ENCODE measurements at places on chromosomes 3 and 15.

- no peak for DNase-seq
Observed at GRCh38 chr3:121748680-121749275, 763 bp downstream of the GOLGB1 start.

GRCh38 chr3:116971531-116971930 is 262.0 kb downstream of the TUSC7 start:
- no peak for DNase-seq

DNA sequence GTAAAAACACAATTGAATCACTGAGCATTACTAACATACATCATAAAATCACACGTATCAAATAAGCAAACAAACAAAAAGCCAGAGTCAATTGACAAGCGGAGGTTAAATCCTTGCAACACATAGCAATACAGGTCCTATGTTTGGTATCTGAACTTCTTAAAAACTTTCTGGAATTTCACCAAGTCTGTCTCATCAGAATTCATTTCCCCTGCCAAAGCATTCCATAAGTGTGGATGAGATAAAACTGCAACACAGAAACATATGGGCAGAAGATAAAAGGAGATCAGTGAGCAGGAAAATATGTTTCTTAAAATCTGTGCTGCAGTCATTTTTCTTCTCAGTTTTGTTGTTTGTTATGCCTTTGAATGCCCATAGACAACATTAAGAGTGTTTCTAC is 1155.5 kb downstream of the TBL1XR1 start:
- DNase-seq = no peak

GRCh38 chr3:184656829-184657681 is 54.8 kb downstream of the MAGEF1 start:
- DNase-seq = no peak

DNA sequence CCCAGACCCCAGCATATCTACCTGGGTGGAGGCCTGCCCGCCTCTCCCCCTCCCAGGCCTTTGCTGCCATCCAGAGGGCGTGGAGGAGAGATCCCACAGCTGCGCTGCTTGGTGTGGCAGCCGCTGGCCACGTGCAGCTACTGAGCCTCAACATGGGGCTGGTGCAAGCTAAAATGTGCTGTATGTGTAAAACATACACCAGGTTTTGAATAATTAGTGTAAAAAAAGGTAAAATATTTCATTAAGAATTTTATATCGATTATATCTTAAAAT is 95.8 kb downstream of the SEC22A start:
- DNase-seq = peak; percentile 14

GRCh38 chr3:127307112-127307835 is 19.4 kb upstream of the PRR20G start:
- no peak for DNase-seq

DNA sequence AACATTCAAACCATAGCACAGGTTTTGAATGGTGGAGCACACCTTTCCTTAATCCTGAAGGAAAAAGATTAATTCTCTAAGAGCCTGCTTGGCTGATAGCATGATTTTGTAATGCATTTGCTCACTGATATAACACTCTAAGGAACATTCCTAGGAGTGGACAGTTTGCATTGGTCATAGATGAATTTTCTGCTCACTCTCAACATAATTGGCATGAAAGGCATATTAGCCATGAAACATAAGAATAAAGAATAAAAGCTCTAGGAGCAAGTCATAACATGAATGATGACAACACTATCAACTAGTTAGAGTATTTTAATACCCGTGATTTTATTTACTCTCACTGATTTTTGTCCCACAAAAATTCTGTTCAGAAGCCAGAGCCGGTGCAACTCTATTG is 34.3 kb upstream of the LRTM1 start:
- no peak for DNase-seq

- no peak for DNase-seq
Observed at GRCh38 chr3:126680667-126681055, 23.4 kb upstream of the CHCHD6 start.

GRCh38 chr3:132209855-132210254 is 107.4 kb upstream of the ACP3 start:
- DNase-seq = no peak

DNA sequence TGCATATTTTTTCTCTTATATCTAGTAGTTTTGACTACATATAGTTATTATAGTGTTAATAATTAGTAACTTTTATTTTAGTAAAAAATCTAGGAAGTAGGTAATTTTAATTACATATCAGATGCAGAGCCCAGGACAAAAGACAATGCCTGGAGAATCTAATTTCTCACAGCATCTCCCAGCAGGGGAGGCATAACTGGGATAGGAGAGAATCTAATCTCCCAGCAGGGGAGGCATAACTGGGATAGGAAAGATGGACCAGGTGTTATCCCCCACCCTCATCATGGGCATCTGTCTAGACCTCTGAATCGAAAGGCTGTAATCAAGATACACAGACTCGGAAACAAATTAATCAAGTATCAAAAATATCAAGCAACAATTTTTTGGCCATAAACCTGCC is 58.2 kb downstream of the OSTN start:
- no peak for DNase-seq

- DNase-seq = no peak
Observed at GRCh38 chr15:92893200-92893599, 6.9 kb upstream of the CHD2 start.

DNA sequence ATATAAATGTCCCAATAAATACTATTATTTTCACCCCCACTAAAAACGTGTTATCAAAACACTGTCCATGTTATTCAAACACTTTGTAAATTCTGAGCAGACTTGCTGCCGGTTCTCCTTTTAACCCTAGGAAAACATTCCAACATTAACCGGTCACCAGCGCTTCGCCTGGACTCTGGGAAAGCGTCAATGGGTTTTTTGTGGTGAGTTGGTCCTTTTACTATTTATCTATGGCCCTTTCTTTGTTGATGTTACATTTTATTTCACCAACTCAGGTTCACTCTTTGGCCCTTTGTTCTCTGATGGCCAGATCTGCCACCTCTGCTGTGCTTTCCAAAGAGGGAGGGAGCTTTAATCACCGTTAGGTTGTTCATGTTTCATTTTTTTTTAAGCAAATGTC is 4.1 kb upstream of the EOMES start:
- DNase-seq = no peak

- no peak for DNase-seq
Observed at GRCh38 chr3:55288657-55289056, 198.4 kb downstream of the WNT5A start.

GRCh38 chr3:87062685-87063084 is 71.7 kb upstream of the VGLL3 start:
- no peak for DNase-seq

DNA sequence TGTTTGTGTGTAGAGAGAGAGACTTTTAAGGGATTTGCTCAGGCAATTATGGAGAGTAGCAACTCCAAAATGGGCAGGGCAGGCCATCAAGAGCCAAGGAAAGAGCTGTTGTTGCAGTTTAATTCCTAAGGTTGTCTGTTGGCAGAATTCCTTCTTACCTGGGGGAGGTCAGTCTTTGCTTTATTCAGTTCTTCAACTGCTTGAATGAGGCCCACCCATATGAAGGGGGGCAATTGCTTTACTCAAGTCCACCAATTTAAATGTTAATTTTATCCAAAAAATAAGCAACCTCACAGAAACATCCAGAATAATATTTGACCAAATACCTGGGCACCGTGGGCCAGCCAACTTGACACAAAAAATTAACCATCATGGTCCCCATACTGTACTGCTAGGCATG is 137.7 kb upstream of the KLHL25 start:
- DNase-seq = no peak

- no peak for DNase-seq
Observed at GRCh38 chr3:69409831-69410230, 23.9 kb upstream of the FRMD4B start.

DNA sequence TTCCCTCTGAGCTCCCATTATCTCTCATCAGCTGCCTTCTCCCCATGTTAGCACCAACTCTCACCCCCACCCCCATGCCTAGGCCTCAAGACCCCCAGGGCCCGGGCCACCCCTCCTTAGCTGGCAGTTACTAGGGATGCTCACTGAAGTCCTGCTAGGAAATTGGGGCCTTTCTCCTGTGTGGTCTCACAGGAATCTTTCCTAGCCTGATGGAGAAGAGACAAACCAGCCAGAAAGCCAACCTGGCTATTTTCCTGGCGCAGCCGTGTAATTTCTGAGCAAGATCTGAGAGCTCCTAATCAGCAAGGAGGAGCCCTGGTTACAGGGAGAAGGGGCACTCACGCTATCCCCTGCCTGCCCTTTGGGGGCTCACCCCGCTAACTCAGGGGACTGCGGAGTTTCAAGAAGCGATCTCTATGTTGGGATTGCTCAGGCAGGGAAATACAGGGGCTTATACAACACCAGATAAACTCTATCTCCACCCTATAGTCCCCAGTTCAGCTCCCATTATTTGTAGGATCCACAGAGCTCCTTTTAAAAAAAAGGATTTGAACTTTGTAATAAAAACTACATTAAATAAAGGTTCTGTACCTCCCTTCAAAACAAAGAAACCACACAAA is 25.2 kb downstream of the NR2F2 start:
- DNase-seq = no peak

- DNase-seq = no peak
Observed at GRCh38 chr3:122167630-122168029, 15.8 kb upstream of the CASR start.

GRCh38 chr3:107683447-107683846 is 160.7 kb downstream of the BBX start:
- DNase-seq = no peak

GRCh38 chr15:36688310-36689011 is 109.0 kb downstream of the CDIN1 start:
- no peak for DNase-seq

- no peak for DNase-seq
Observed at GRCh38 chr3:159848348-159849118, 140.1 kb upstream of the IL12A start.
